ENCODE measurements at places on chromosomes 1 and 21.

DNA sequence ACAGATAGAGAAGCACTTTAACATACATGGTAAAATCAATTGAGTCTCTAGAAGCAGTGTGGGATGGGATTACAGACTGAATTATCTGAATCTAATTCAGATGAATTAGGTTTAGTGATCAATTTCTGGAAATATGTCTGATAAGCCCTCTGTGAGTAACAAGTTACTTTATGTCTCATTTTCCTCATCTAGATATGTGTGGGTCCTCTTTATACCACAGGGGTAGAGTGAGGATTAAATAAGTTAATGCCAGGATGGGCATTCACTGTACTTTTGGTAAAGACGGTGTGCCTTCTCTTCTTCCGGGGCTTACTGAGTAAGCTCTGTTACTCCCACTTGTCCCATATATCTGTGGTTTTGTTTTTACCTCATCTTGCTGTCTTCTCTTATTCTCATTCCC, 225.8 kb downstream of the RYR2 start:
- DNase-seq = no peak

- no peak for DNase-seq
Measured at GRCh38 chr1:27690183-27690582, 18.2 kb upstream of the IFI6 start.

DNA sequence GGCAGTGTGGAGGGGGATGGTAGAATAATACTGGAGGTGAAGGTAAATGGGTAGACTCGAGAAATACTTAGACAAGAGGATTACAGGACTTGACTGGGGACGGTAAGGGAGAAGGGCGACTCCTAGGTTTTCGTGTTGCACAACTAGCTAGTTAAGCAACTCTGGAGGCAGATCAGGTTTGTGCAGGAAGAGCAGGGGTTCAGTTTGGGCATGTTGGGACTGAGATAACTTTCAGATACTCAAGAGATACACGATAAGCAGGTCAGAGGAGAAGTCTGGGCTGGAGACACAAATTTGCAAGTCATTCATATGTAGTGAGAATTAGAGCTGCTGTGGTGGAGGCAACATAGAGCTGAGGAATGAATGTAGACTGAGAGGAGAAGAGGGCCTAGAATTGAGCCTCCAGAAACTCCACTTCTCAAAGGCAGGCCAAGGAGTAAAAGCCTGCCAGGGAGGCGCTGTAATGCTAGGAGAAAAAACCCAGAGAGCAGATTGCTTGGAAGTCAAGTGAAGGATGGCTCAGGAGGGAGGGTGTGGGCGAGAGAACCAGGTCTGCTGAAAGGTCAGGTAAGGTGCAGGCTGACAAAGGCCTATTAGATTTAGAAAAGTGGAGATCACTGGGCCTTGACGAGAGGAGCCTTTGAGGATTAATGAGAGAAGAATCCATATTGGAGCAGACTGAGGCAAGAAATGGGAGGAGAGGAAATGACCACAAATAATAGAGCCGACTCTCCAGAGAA, 20.8 kb downstream of the MAB21L3 start:
- no peak for DNase-seq

DNA sequence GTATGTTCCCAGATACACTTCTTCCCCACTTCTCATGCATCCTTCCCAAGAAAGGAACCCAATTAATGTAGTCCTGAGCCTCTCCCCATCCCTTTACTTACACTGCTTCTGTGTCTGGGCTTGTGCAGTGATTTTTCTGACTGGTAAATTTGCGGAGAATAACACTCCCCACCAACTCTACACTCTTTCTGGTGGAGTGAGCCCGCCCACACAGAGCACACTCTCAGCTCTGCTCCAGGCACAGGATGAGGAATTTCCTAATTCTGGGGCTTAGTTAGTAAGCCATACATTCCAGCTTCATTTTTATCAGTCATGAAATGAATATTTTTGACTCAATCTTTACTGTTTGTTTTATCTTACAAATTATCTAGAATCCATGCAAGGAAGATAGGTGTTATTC, 38.6 kb downstream of the FMO4 start:
- DNase-seq = no peak

GRCh38 chr1:55117941-55118340, 78.6 kb downstream of the PCSK9 start:
- DNase-seq = no peak

DNA sequence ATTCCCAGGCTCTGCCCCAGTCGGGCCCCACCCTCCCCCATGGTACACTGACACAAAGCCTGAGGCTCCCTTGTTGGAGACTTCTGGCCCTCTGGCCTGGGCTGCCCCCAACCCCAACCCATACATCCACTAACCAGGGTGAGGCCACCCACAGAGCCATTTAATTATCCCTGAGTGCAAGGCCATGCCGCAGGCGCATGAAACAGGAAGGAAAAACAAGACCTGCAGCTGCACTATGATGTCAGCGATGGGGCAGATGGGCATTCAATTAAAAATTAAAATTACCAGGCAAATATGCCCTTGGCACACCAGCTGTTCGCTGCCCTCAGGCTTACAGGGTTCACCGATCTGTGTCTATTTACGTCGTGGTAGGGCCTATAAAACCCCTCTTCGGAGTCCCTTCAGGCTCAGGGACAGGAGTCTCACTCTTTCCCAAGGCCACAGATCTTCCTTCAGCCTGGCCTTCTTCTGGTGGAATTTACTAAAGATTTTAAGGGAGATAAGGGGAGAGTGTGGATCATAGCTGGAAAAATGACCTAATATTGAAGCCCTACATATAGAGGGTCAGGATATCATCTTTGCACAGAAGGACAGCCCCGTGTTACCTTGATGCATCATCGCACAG, 29.6 kb upstream of the RGS16 start:
- no peak for DNase-seq

GRCh38 chr1:224539971-224540370, 76.1 kb upstream of the CNIH3 start:
- peak; percentile 18 for DNase-seq

DNA sequence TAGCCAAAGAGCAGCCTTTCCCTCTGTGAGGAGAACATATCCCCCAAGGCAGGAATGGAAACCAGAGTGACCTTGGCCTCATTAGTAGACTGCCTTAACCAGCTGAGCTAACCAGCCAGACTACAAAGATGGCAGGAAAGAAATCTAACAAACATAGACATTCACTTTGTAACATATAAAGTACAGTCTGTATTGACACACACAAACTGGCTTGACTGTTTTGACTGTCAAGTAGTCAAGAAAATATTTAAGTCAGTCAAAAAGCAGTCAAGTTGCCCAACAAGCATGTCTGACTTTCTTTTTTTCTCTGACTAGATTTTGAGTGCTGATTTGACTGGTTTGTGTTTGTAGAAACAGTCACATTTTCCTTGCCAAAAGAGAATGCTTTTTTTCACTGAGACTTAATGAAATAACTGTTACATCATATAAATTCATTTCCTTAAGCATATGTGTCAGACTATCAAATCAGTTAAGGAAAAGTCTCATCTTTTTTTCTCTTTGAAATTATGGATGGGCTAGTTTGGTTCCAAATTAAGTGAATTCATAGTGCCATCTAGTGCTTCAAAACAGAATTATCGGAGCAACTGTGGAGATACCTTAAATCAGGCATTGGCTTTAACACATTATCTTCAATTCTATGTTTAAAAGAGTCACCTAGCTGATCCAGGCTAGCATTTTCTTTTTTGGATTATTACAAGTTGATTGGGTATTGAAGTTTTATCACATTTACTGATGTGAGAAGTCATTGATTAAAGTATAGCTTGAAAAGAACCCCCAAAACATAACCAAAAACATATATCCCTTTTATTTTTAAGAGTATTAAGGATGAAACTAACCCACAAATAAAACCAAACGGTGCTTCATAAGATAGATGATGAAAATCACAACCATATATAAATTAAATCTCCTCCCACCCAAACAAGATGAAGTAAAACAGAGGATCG, 75.0 kb downstream of the ATP6V1G3 start:
- no peak for DNase-seq

All from hematopoietic multipotent progenitor cell (in vitro differentiated cells).